ENCODE measurements at places on chromosomes 13 and 19.

- DNase-seq = no peak
Observed at GRCh38 chr19:50912102-50912599, 956 bp upstream of the KLK4 start.

- DNase-seq = no peak
Observed at GRCh38 chr13:74217811-74218210, 83.6 kb upstream of the KLF12 start.

DNA sequence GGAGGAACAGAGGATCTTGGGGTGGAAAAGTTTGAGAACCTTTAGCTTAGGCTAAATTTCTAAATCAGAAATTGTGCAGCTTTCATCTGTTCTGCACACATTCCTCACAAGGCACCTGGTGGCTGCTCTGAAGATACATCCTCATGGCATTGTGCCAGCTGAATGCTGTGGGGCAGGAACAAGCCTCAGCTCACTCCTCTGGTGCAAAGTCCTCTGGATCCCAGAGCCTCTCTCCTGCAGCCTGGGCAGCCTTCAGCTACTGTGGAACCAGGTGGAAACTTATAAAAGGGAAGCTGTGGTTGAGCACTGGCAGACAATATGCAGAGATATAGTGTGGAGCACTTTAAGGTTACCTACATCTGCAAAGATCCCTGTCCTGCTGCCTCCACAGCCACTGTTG lies 72.3 kb downstream of the KCTD12 start:
- DNase-seq = no peak

DNA sequence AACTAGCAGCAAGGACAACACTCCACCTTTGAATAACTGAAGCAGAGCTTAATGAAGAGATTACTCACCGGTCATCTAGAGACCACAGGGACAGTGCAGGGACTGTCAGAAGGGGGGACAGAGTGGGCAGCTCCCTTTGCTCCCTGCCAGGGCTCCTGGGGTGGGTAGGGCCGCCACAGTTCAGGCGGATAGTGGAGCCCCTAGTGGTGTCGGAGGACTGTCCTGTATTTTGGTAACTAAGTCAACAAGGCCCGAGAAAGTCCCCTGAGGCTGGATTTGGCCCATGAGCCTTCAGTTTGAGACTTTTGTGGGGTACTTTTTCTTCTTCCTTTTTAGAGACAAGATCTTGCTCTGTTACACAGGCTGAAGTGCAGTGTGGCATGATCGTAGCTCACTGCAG lies 44.6 kb downstream of the GJA3 start:
- no peak for DNase-seq

- no peak for DNase-seq
Observed at GRCh38 chr19:18502246-18502637, 19.6 kb downstream of the ELL start.

GRCh38 chr13:33519561-33520467 lies 234.3 kb upstream of the STARD13 start:
- DNase-seq = no peak

- no peak for DNase-seq
Observed at GRCh38 chr19:9130965-9131364, 4.2 kb upstream of the OR7G3 start.

- DNase-seq = no peak
Observed at GRCh38 chr13:40644838-40645604, 21.4 kb downstream of the FOXO1 start.

- DNase-seq = no peak
Observed at GRCh38 chr13:80604098-80604497, 263.2 kb upstream of the SPRY2 start.

GRCh38 chr19:43636121-43636683 lies 3.4 kb downstream of the CADM4 start:
- DNase-seq = no peak

DNA sequence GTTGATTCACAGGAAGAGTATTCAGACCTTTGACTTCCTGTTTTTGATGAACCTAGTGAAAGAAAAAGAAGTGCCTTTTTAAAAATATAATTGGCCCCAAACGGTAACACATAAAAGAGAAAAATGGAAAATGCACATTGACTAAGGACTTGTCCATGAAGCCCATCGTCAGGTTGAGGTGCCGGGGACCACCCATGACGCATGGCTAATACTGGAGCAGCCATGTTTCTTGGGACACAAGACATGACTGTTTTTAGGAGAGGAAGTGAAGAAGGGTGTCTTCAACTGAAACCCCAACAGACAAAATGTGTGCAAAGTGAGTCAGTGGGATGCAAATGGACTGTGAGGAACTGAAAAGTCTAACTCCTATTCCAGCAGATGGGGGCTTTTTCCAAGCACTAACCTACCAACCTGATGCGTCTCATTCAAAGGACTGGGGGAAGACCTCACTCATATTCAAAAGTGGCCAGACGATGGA lies 459.4 kb downstream of the FOXO1 start:
- DNase-seq = no peak

DNA sequence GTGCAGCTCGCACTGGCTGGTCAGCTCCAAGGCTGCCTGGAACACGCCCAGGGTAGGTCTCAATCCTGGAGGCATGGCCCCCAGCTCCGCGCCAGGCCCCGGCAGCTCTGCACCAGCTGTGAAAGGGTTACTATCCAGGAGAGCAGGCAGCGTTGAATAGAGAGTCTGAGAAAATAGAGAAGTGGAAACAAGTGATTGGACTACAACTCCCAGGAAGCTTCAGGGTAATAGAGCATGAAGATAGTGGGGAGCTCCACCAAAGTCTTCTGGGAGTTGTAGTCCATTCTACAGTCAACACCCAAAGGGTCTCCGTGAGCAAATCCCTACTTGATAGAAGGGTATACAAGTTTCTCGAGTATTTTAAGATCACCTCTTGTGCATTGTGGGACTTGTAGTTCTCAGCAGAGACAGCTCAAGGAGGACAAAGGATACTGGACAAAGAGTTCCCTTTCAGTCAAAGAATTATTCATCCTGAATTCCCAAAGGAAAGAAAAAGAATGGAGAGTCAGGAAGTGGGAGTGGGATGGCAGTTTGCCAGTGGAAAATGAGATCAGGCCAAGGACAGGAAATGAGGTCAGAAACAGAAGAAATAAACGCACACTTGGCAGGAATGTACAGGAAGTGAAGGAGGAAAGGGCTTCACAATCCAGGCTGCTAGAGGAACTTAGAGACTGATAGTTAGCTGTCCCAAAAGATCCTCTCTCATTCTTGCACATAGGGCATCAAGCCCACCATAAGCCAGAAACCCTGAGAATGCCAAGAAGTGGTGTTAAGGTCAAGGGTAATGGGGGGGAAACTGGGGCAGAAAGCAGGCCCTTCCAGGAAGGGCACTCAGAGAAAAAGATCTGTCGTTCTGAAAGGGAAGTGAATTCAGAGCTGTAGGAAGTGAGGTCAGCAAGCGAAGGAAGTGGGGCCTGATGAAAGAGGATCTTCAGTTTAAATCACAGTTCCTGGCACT lies 5.5 kb upstream of the MAMSTR start:
- DNase-seq = no peak

- DNase-seq = no peak
Observed at GRCh38 chr13:80338781-80339562, 2.0 kb downstream of the SPRY2 start.

DNA sequence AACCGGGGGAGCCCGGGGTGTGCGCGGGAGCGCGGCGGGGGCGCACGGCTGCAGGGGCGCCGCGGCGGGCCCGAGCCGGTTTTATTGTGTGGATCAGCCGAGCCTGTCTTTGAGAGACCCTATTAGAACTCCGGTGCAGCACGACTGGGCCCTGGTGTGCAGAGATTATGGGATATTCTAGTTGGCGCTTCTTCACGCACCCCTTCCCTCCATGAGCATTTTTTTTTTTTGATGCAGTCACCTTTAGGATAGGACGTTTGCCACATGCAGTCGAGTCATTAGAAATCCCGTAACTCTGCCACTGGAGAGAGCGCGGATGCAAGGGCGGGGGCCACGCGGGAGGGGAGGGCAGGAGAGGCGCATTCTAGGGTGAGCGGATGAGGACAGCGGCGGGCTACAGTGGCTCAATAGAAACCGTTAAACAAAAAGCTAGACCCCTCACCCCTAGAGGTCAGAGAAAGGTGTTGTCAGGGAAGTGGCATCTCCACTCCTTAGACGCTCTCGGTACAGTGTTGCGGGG lies 3.7 kb downstream of the FGF9 start:
- no peak for DNase-seq

GRCh38 chr19:46976845-46977320 lies 42.8 kb upstream of the NPAS1 start:
- no peak for DNase-seq

DNA sequence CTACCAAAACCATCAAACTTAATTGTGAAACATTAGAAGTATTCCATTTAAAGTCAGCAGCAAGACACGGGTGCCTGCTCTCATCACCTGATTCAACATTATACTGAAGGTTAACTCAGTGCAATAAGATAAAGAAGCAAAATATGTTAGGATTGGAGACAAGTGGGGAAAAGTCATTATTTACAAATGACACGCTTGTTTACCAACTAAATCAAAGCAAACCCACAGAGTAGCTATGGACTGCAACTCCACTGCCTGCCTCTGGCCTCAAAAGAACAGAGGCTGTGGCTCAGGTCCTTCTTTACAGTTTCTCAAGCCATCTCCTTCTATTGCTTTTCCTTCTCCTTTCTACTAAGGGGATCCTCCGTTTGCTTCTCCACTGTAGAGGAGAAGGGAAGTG lies 21.0 kb upstream of the ATP12A start:
- DNase-seq = no peak

DNA sequence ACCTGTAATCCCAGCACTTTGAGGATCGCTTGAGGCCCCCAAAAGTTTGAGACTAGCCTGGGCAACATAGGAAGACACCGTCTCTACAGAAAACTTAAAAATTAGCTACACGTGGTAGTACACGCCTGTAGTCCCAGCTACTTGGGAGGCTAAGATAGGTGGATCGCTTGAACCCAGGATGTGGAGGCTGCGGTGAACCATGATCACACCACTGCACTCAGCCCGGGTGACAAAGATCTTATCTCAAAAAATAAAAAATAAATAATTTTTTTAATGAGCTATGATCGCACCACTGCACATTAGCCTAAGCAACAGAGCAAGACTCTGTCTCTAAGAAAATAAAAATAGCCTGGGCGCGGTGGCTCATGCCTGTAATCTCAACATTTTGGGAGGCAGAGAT lies 6.6 kb downstream of the RCBTB2 start:
- DNase-seq = no peak

DNA sequence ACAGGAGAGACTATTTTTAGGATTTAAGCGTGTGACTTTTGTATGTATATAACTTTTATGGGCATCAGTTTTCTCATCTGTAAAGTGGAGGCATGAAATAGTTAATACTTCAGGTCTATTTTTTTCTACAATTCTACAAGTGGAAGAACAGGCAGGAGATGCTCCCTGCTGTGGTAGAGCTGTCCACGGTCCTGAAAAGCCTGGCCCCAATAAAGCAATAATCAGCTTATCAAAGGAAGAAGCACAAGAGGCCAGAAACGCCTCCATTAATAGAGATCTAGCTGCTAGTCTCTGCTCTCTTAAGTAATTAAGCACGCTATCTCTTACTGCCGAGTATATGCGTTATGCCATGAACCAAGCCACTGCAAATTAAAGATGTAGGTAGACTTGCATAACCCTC lies 28.0 kb upstream of the WASF3 start:
- DNase-seq = no peak

DNA sequence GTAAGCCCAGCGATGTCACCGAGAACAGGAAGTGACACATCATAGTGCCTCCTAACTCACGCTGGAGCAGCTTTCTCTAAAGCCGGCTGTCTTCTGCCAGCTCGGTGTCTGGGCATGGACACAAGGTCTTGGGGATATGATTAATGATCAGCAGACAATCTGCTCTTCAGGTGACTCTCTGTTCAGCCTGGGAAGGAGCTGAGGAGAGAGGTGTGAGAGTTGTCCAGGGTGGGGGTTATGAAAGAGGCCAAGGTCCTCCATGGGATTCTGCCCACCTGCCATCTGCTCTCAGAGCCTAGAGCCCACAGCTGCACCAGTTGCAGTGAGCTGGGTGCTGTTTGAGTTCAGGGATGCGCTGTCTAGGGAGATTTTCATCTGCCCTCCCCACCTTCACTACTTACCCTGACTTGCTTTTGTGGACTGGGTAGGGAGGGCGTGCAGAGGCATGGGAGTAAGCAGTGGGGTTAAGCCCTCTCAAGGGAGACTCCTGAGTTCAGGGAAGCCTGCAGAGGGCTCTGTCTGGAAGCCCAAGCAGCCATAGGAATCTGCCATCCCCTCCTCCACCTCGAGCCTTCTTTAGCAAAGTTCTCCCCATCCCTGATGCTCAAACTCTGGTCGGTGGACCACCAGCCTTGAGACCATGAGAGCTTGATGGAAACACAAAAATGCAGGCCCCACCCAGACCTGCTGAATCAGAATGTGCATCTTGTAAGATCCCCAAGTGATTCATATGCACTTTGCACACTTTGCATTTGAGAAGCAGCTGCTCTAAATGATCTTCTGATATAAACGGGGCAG lies 539.7 kb downstream of the RFC3 start:
- DNase-seq = no peak

DNA sequence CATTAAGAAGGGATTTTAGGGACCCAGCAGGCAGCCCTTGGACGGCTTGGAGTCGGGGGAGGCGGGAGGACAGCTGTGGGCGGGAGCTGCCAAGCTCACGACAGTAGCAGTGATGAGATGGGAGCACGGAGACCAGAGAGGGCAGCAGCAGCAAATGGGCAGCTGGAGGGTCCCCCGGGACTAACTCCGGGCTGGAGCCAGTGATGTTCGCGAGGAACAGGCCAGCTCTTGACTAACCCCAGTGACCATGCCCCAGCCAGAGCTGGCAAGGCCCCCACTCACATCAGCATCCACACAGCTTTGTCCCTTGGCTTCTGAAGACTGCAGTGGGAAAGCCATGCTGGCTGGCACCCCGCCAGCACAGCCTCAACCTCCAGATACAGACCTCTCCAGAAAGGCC lies 81.9 kb downstream of the RAB20 start:
- no peak for DNase-seq

DNA sequence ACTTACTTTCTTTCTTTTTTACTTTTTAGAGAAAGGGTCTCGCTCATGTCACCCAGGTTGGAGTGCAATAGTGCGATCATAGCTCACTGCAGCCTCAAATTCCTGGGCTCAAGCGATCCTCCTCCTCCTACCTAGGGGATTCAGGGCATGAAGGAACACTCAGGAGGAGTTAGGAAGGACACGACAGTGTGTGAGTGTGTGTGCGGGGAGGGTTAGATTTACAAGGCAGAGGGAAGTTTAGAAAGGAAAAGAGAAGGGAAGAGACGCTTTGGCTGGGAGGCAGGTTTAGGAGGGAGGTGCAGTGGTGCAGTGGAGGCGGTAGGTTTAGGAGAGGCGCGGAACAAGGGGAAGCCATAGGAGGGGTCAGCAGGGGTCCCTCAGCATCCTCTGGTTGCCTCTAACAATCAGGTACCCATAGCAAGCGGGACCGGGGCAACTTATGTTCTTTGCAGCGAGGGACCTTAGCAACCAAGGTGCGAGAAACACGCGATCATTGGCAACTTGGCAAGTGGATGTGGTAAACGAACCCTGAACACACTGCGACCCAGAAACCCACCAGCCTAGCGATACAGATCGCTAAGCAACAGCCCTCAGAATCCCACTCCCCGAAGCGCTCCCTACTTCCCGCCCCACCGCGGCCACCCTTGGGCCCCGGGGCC lies 501 bp downstream of the SIRT2 start:
- DNase-seq = no peak

- peak; percentile 61 for DNase-seq
Observed at GRCh38 chr19:39474139-39474620, 6.5 kb upstream of the TIMM50 start.
